ENCODE measurements at places on chromosomes 16 and 17.

DNA sequence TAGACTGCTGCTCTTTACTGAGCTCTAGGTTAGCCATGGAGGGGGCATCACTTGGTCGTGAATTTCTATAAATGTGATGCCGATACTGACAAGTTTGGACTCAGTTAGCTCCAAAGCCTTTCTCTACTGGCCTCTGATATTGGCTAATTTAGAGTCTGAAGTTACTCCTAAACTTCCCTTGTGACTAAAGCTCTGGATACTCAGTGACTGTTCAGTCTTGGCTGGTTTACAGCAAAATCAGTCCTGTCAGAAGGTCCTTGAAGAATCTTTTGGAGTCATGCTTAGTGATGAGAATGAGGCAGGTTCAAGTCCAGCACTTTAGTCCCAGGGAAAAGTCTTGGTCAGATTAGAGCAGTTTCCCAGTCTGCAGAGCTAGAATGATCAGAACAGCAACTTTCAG is 197.5 kb upstream of the HS3ST4 start:
- DNase-seq, result no peak

DNA sequence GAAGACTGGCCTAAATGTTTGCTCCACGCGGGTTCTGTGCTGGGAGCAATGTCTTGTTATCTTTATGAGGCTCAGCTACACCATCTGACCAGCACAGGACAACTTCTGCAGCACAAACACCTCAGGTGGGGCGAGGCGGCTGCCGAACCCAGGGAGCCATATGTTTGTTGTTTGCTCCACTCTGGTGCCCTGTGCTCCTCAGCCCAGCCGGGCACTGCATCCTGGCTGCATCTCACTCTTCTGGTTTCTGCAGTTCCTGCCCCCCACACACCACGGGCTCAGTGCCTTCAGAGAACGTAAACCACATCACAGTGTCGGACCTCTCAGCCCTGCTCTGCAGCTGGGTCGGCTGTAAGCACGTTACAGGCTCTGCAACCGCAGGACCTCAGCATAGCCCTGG is 32.4 kb downstream of the MXRA7 start:
- no peak for DNase-seq

DNA sequence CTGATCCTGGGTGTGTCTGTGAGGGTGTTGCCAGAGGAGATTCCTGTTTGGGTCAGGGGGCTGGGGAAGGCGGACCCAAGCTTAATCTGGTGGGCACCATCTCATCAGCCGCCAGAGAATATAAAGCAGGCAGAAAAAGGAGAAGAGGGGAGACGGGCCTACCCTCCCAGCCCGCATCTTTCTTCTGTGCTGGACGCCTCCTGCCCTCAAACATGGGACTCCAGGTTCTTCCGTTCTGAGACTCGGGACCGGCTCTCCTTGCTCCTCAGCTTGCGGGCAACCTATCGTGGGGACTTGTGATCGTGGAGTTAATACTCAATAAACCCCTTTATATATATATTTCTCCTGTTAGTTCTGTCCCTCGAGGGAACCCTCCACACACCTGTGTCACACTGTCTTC is 64.5 kb downstream of the LMF1 start:
- DNase-seq, result no peak

GRCh38 chr17:49193513-49194296 is 16.7 kb downstream of the GNGT2 start:
- no peak for DNase-seq

GRCh38 chr17:34226011-34226743 is 28.9 kb upstream of the CCL2 start:
- DNase-seq, result no peak

GRCh38 chr17:60169921-60170817 is 20.4 kb downstream of the CA4 start:
- no peak for DNase-seq

- DNase-seq, result no peak
Observed at GRCh38 chr16:19717314-19717713, 713 bp downstream of the KNOP1 start.
